ENCODE measurements at places on chromosomes 5 and 9.

- no peak for DNase-seq
These were observed 71.5 kb downstream of the FREM1 start for GRCh38 chr9:14838701-14839100.

- DNase-seq, result no peak
These were observed 55.0 kb downstream of the PJA2 start for GRCh38 chr5:109354761-109355160.

DNA sequence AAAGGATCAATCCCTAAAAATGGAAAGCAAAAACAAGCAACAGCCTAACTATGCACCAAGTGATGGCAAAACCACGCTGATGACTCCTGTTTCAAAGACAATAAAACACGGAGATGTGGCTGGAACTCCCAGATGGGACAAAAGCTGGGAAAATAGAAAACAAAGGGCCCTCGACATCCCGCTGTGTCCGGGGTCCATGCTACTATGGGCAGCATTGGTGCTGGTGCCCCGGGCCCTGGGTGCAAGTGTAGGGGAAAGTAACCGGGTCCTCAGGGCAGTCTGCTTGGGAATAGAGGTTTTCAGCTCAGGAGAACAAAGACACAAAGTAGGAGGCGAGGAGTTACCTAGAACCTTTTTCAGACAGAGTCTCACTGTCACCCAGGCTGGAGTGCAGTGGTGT, 46.1 kb downstream of the MRPL36 start:
- no peak for DNase-seq

DNA sequence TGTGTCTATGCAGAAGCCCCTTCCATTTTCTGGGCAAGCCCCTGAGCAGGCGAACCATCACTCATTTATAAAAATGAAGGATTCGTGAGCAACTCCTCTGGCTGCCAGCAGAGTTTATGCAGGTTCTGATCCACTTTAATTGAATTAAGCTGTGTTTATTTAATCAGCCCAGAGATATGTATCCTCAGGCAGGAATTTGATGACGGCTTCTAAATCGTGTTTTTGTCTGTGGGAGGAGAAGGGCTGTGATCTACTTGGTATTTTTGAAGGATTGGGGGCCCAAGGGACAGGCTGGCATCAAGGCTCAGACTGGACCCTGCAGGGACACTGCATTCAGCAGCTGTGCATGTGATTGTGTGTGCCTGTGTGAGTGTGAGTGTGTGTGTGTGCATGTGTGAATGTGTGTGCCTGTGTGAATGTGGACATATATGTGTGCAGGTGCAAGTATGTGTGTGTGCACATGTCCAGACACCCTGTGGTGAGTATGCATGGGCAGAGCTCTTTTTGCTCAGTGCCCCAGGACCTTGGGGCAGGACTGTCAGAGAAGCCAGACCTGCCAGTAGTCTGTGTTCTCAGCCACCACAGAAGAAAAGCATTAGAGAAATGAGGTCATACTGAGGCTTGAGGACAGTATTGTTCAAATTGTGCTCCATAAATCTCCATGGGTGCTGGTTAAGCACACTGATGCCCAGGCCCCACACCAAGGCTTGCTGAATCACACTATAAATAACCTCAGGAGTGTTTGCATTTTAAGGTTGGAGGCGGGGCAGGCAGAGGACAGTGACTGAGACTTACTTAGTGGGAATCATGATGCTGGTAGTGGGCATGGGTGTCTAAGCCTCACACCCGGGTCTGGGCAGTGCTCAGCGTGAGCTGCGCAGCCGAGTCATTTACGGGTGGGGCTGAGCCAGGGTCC, 164.0 kb downstream of the CARTPT start:
- DNase-seq, result no peak

DNA sequence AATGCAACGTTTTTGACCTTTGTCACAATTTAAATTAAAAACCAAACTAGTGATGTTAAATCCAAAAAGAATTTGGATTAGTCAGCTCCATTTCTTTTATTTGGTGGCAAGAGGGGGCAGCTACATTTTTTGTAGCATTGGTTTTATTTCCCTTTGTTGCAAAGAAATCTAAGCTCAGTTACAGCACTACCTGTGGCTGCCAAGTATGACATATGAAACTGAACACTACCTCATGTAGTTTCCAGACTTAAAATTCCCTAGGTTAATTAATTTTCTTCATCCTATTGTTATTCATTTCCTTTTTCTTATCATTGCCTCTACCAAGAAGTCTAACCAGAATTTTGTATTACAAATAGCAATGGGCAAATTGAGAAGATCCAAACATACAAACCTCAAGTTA, 393.5 kb downstream of the BRINP1 start:
- no peak for DNase-seq

- no peak for DNase-seq
These were observed 128.8 kb downstream of the FSTL4 start for GRCh38 chr5:133483406-133484090.

DNA sequence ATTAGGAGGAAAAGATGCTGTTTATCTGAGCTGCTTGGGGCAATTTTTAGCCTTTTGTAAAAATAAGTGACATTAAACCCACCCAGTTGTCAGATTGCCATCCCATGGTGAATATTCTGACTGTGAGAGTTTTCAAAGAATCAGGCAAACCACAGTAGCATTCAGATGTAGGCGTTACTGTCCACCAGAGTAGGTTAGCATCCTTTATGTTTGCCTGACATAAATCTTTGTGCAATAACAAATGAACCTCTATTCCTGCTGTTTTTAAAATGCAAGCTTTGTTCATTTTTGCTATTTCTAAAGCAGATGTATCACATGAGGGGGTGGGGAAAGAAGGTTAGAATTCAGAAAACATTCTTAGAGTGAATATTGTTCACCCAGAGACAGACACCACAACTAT, 427.8 kb downstream of the CDH9 start:
- no peak for DNase-seq

GRCh38 chr5:39264528-39264927, 45.2 kb upstream of the FYB1 start:
- no peak for DNase-seq

GRCh38 chr5:73625944-73626811, at the start of gene ARHGEF28:
Gene ARHGEF28 (plus strand): TSS chr5:73626196. CDS start chr5:73684852, 58,656 bp downstream.
- no peak for DNase-seq

All from esophagus squamous epithelium (tissue), 5 donors.